ENCODE measurements at places on chromosomes 1 and 21. TPM values are rescaled to one million over a fixed set of nuclear protein-coding genes. Genes with fewer than 3 reads are reported as not detected.

Gene CR1
- total RNA-seq, result not detected

Gene GLMN
- total RNA-seq, result 9.2 TPM

Gene ROR1
- 9.5 TPM for total RNA-seq

Gene TCP10L
- not detected for total RNA-seq

Gene FHAD1
- 0.17 TPM for total RNA-seq

Gene CGN
- 0.15 TPM for total RNA-seq

Gene PADI3
- not detected for total RNA-seq

Gene TTLL7
- total RNA-seq, result 5.8 TPM

Gene PTGER3
- total RNA-seq, result not detected

Gene CD2
- total RNA-seq, result not detected

Gene IPO13
- total RNA-seq, result 21.4 TPM

Gene FAM72D
- 3.2 TPM for total RNA-seq

Gene NPPA
- total RNA-seq, result not detected

Gene MYOG
- total RNA-seq, result not detected

Gene ARMH1
- total RNA-seq, result not detected

Gene PRAMEF7
- total RNA-seq, result not detected

Gene AIRE
- total RNA-seq, result not detected

Gene TRIM17
- total RNA-seq, result 0.45 TPM

Gene BARHL2
- total RNA-seq, result not detected

Gene FYB2
- total RNA-seq, result not detected

Data from bronchus fibroblast of lung (primary cell).